Stimulated activated CD4-positive, alpha-beta T cell treated with anti-CD3 and anti-CD28 coated beads, Interleukin-2, amount 100 ng/mL, for 24 hours (primary cell): ENCODE measurements at places on chromosomes 3 and 15.

- DNase-seq, result no peak
Measured at GRCh38 chr15:90936823-90937222, 1.7 kb downstream of the UNC45A start.

GRCh38 chr3:95798628-95799027 lies 1015.8 kb upstream of the EPHA6 start:
- DNase-seq, result no peak

DNA sequence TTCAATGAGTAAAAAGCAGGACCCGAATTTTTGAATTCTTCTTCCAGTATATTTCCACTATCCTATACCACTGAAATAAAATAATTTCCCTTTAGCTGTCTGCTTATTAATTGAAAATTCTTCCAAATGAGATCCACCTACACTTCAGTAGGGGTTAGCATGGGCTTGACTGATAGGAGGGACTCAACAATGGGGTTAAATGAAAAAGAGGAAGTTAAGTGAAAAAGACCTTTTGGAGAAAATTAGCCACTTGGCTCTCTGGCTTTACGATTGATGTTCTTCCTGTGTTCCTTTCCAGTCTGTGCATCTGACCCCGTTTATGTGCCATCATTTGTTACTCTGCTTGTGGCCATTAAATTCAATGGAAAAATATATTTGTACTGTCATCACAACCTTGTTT lies 54.0 kb upstream of the GCNT3 start:
- DNase-seq, result no peak

DNA sequence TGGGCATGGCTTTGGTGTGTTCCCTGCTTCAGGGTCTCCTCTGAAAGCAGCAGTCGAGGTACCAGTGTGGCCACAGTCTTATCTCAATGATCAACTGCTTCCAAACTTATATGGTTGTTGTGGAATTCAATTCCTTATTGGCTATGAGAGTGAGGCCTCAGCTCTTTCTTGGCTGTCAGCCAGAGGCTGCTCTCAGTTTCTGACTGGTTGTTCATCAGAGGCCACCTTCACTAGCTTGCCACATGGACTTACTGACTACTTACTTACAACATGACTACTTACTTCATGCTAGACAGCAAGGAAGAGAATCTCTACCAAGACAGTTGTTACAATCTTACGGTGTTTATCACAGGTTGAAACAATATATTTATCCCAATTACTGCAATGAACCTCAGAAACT lies 789.2 kb downstream of the DIPK2A start:
- no peak for DNase-seq

- no peak for DNase-seq
Measured at GRCh38 chr3:11115548-11115947, 38.7 kb upstream of the HRH1 start.
